ENCODE measurements at places on chromosomes 7 and 10.

GRCh38 chr7:33073243-33073642 is 10.7 kb upstream of the NT5C3A start:
- no peak for DNase-seq

DNA sequence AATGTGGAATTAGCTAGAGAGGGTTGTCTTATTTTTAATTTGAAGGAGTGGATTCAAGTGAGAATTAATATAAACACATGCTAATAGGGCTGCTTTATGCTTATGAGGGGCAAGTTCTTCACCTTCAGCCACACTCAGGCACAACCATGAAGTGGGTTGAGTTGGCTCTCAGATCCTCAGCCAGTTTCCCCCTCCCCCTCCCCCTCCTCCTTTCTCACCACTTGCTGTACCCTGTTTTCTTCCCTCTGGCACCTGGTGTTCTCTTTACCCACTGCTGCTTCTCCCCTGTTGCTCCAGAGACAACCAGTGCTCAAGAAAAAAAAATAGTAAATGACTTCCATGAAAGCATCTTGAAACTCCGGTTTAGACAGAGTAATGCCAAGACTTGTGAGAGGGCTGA is 1083.3 kb downstream of the CNTNAP2 start:
- no peak for DNase-seq

DNA sequence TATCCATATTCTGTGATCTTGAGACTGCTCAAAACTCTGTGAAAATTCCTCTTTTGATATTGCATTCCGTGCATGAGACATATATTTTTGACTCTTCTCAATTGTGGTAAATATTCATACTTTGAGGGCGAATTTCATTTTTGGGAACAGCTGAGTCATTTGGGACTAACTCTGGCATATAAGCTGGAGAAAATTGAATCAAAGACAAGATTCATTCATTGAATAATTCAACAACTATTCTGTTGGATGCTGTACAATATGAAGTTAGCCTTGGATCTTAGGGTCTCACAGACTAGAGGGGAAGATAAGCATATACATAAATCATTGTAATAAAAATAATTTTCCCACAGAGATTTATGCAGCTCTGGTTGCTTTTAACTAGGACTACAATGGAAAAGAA is 183.2 kb upstream of the NEBL start:
- no peak for DNase-seq

- no peak for DNase-seq
Measured at GRCh38 chr7:24883622-24884013, 96.4 kb downstream of the OSBPL3 start.

- peak; percentile 91 for DNase-seq
Measured at GRCh38 chr10:100529475-100530298, at the start of gene NDUFB8. TSS of gene NDUFB8 (minus strand) at chr10:100529871. CDS start at chr10:100529851, 20 bp downstream.

DNA sequence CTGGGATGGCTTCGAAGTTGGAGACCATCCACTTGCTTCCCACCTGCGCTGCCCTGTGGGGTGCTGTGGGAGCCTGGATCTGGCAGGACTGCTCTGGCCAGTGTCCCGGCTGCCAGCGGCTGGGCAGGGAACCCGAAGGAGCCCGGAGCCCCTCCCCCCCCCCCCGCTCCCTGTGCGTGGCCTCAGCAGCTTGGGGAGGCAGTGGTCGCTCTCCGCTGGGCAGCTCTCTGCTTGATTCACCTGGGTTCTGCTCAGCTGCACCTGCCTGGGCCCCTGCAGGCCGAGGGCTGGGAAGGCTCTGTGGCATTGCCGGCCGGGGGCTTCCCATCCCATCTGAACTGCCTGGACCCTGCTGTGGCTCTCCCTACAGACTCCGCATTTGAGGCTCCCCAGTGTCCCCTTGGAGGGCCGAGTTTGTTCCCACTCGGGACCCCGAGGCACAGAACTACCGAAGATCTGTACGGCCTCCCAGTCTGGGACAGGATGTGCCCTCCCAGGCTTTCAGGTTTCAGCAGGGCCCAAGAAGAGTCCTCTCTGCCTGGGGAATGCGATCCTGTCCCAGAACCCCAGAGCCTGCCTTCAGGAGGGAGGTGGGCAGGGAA is 525.1 kb downstream of the TCERG1L start:
- DNase-seq = no peak

- peak; percentile 80 for DNase-seq
Measured at GRCh38 chr7:8260871-8261694, 884 bp downstream of the ICA1 start.

DNA sequence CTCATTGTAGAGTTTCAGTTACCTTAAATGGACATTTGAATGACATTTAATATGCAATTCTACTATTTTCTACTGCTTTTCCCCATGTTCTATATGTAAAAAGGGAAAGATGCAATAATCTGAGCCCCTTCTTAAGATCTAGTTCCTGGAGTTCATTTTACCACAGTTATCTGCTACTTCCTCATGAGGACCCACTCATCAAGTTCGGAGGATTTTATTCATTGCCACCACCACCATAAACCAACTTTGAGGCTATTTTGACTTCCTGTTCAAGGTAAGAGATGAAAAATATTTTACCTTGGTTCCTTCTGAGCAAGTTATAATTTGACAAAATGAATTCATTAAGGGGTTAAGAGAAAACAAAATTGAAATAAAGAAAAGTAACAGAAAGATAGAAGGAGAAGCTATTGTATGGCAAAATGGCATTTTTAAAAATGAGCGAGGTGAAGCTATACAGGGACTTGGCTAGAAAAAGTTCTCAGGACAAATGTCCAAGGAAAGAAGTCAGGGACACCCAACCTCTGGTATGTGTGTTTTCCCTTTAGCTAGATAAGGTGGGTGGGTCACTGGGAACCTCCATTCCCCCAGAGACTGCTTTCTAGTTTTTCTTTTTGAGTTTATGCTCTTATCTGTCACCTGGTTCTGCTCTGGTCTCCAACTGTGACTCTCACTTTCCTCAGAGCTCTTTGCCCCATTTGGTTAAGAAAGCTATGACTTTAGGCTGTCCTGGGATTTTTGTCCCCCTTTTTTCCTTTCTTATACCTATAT is 14.9 kb upstream of the FAM3C start:
- DNase-seq = no peak

- DNase-seq = no peak
Measured at GRCh38 chr7:29606287-29606721, 42.7 kb downstream of the PRR15 start.

GRCh38 chr10:61918140-61918539 is 16.6 kb downstream of the ARID5B start:
- DNase-seq = peak; percentile 50

DNA sequence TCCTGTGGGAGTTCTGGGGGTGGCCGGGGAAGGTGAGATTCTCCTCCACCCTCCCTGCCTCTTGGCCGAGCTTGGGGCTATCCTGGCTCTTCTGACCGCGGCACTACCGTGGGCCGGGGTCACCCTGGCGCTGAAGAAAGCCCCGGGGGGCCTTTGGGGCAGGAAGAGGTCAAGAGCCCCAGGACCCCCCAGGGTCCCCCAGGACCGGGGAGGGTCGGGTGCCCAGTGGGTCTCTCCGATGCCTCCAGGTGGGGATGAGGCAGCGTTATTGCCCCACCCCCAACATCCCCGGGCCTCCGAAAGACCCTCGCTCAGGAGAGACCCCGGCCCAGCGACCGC is 439 bp upstream of the KNDC1 start:
- DNase-seq = no peak
